ENCODE measurements at places on chromosomes 7 and 10. TPM values are rescaled to one million over a fixed set of nuclear protein-coding genes. Genes with fewer than 3 reads are reported as not detected.

The CFAP58 gene
- 0.21 TPM for total RNA-seq

The FXYD4 gene
- total RNA-seq: not detected

The TMEM178B gene
- total RNA-seq: 0.51 TPM

The PLXDC2 gene
- not detected for total RNA-seq

The OAT gene
- 49.2 TPM for total RNA-seq

The MCM10 gene
- 90.8 TPM for total RNA-seq

The GPR37 gene
- not detected for total RNA-seq

The GHRHR gene
- total RNA-seq: not detected

The NUTM2B gene
- 0.92 TPM for total RNA-seq

The SPRN gene
- total RNA-seq: not detected

The OR6B1 gene
- total RNA-seq: not detected

The MAGI2 gene
- total RNA-seq: 0.30 TPM
